ENCODE measurements at places on chromosomes 12 and 14. TPM values are rescaled to one million over a fixed set of nuclear protein-coding genes. Genes with fewer than 3 reads are reported as not detected.

Gene FOXG1
- total RNA-seq: not detected

Gene C12orf57
- 175 TPM for total RNA-seq

DNA sequence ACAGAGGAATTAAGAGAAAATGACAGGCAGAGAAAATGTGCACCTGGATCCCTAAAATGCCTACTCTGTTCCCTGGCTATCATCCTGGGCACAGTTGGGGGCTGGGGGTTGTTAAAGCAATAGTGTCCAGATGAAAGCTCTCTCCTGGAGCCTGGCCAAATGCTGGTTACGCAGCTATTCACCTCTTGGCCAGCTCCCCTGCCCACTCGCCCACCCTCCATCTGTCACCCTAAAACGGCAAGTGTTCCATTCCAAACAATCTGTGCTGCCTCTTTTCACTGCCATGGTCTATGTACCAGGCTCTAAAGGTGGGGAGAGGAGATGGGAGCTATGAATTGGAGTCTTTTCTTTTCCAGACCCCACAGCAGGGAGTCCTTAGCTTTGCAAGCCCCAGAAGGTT lies 24.7 kb upstream of the NPFF start:
- DNase-seq: no peak

GRCh38 chr12:67632005-67632404 lies 16.5 kb upstream of the DYRK2 start:
- DNase-seq: no peak

DNA sequence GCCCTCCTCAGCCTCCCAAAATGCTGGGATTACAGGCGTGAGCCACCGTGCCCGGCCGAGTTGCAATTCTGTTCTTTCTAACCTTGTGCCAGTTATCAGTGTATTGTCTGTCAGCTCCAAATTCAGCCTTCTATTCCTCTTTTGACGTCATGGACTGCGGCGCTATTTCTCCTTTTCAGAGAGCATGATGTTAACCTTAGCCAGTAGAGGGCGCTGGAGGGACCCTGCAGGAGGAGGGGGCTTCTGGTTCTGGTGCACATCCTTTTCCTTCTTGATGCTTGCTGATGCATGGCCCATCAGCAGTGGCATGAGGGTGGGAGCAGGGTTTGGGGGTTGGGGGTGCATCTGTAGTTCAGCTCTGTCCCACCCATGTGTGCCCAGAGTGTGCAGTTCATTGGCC lies 179.3 kb upstream of the RMST start:
- DNase-seq: no peak
